ENCODE measurements at places on chromosomes 12 and 14. TPM values are rescaled to one million over a fixed set of nuclear protein-coding genes. Genes with fewer than 3 reads are reported as not detected.

PRIMA1 gene
- 3.5 TPM for total RNA-seq

KLRC1 gene
- not detected for total RNA-seq

SDR9C7 gene
- not detected for total RNA-seq

TSPAN19 gene
- not detected for total RNA-seq

KRT78 gene
- not detected for total RNA-seq

NANOG gene
- 0.35 TPM for total RNA-seq

SMIM41 gene
- not detected for total RNA-seq

CDC42BPB gene
- 133 TPM for total RNA-seq

AICDA gene
- not detected for total RNA-seq

FZD10 gene
- total RNA-seq = 2.8 TPM

CCDC60 gene
- total RNA-seq = not detected

AMN gene
- not detected for total RNA-seq

CAPZA3 gene
- not detected for total RNA-seq

IL31 gene
- total RNA-seq = not detected

LRRIQ1 gene
- total RNA-seq = not detected

CNIH1 gene
- total RNA-seq = 142 TPM

MYG1 gene
- 49.4 TPM for total RNA-seq

SIX6 gene
- total RNA-seq = not detected

LRTM2 gene
- not detected for total RNA-seq

CLEC12A gene
- total RNA-seq = 0.42 TPM

ALG10 gene
- 5.1 TPM for total RNA-seq

ABHD4 gene
- 40.1 TPM for total RNA-seq

STAB2 gene
- not detected for total RNA-seq

POTEG gene
- not detected for total RNA-seq

CYP27B1 gene
- total RNA-seq = 0.81 TPM

TMPRSS12 gene
- not detected for total RNA-seq

BCL11B gene
- 0.92 TPM for total RNA-seq

MBIP gene
- total RNA-seq = 23.4 TPM

KRT72 gene
- not detected for total RNA-seq

SOCS2 gene
- total RNA-seq = 51.4 TPM

NTF3 gene
- total RNA-seq = 24.4 TPM

SLC4A8 gene
- total RNA-seq = 7.1 TPM

FITM1 gene
- 0.78 TPM for total RNA-seq

RAD9B gene
- total RNA-seq = not detected

BEGAIN gene
- total RNA-seq = 0.85 TPM

SMARCD1 gene
- total RNA-seq = 53.6 TPM

P2RX2 gene
- not detected for total RNA-seq

ZFP36L1 gene
- 326 TPM for total RNA-seq

SYCP3 gene
- not detected for total RNA-seq

UNC119B gene
- total RNA-seq = 26.8 TPM

SLC39A5 gene
- not detected for total RNA-seq

PAX9 gene
- 4.5 TPM for total RNA-seq

GPR68 gene
- 2.0 TPM for total RNA-seq

HOXC12 gene
- total RNA-seq = not detected

CAPS2 gene
- total RNA-seq = 18.7 TPM

CACNA2D4 gene
- total RNA-seq = 8.7 TPM

SOAT2 gene
- total RNA-seq = 0.81 TPM

TM9SF1 gene
- total RNA-seq = 51.8 TPM

C12orf56 gene
- total RNA-seq = not detected

VSX2 gene
- total RNA-seq = not detected

CFAP251 gene
- 6.9 TPM for total RNA-seq

DNAI7 gene
- total RNA-seq = not detected

TMTC1 gene
- total RNA-seq = 76.3 TPM

FSCB gene
- not detected for total RNA-seq
